Chondrocyte (in vitro differentiated cells): ENCODE measurements at places on chromosomes 11 and 22. TPM values are rescaled to one million over a fixed set of nuclear protein-coding genes. Genes with fewer than 3 reads are reported as not detected.

UBQLNL gene
- 0.22 to 0.41 TPM (median 0.23 TPM) in 3 replicates for total RNA-seq

IGLL5 gene
- not detected in 3 replicates for total RNA-seq

SLC25A18 gene
- total RNA-seq = not detected in 3 replicates

ART1 gene
- not detected in 3 replicates for total RNA-seq

SLC22A6 gene
- not detected in 3 replicates for total RNA-seq

SNX32 gene
- total RNA-seq = 0.79 to 1.8 TPM (median 0.80 TPM) in 3 replicates

FOSL1 gene
- 5.8 to 12.3 TPM (median 7.5 TPM) in 3 replicates for total RNA-seq

GGA1 gene
- 32.0 to 35.9 TPM (median 34.8 TPM) in 3 replicates for total RNA-seq

GCAT gene
- total RNA-seq = 23.1 to 24.8 TPM (median 23.6 TPM) in 3 replicates

LMO1 gene
- total RNA-seq = not detected in 3 replicates

POTEH gene
- total RNA-seq = not detected in 3 replicates

KCNJ11 gene
- not detected in 3 replicates for total RNA-seq

LYVE1 gene
- 1.2 to 5.2 TPM (median 3.5 TPM) in 3 replicates for total RNA-seq

MRGPRX3 gene
- total RNA-seq = not detected in 3 replicates

ELMOD1 gene
- total RNA-seq = 0.15 TPM in 1 of 3 replicates, not detected in the others

ABTB2 gene
- total RNA-seq = 2.2 to 3.1 TPM (median 3.1 TPM) in 3 replicates

FGF4 gene
- not detected in 3 replicates for total RNA-seq

BAIAP2L2 gene
- 0.21 to 0.42 TPM in 2 of 3 replicates, not detected in the other for total RNA-seq

ANO5 gene
- total RNA-seq = 0.18 to 0.20 TPM in 2 of 3 replicates, not detected in the other

IFTAP gene
- total RNA-seq = 16.4 to 19.7 TPM (median 17.9 TPM) in 3 replicates

NOX4 gene
- total RNA-seq = 35.3 to 102 TPM (median 39.1 TPM) in 3 replicates

TREH gene
- not detected in 3 replicates for total RNA-seq

JHY gene
- total RNA-seq = 7.4 to 7.8 TPM (median 7.7 TPM) in 3 replicates

FAM181B gene
- 0.35 to 0.65 TPM (median 0.46 TPM) in 3 replicates for total RNA-seq

OR51I1 gene
- total RNA-seq = 0.46 TPM in 1 of 3 replicates, not detected in the others

CHADL gene
- 0.36 to 1.3 TPM (median 0.39 TPM) in 3 replicates for total RNA-seq

ADORA2A gene
- 2.3 to 3.6 TPM (median 2.4 TPM) in 3 replicates for total RNA-seq
